ENCODE measurements at places on chromosomes 4 and X.

DNA sequence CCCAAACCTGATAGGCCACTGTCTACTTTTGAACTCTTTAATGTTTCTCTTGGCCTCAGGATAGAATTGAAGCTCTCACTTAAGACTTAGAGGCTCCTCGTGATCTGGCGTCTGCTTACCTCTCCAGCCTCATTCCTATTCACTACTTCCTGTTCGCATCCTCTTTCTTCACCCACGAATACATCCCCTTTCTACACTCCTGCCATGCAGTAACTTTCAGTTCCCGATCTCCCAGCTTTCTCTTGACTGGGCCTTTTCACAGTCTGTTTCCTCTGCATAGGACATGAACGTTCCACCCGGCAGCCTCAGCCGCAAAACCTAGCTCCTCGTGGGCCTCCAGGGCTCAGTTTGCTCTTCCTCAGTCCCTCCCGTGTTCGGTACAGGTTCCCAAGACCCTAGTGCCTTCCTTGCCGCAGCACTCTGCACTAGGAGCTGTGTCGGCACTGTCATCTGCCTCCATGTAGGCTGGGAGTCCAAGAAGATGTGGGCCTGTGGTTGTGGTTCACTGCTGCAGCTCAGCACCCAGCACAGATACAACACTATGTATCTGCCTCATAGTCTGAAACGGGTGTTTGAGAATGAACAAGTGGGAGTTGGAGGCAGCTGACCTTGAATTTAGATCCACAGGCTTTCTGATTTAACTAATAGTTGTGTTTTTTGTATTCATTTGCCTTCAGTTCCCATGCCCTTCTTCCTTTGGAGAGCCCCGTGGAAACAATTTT lies 15.8 kb downstream of the RPL39 start:
- DNase-seq: no peak

- DNase-seq: no peak
These were observed 2.1 kb downstream of the CNGA2 start for GRCh38 chrX:151736685-151737084.

DNA sequence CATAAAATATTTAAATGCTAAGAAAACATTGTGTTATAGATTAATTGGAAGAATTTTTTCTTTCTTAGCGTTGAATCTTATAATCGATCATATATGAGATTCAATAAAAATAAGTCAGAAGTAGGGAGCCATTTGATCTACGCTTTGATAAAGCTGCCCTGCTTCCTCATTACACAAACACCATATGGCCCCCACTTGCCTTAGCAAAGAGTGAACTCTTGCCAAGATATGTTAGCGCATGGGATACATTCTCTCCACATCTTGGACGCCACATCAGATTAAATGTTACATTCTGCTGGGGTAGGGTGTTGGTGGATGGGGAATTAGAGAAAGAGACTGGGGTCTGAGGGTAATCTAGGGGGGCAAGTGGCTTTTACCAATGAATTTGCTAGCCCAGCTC lies 207.7 kb upstream of the MID1 start:
- DNase-seq: no peak

- no peak for DNase-seq
These were observed 23.5 kb upstream of the CA5B start for GRCh38 chrX:15714529-15714928.

DNA sequence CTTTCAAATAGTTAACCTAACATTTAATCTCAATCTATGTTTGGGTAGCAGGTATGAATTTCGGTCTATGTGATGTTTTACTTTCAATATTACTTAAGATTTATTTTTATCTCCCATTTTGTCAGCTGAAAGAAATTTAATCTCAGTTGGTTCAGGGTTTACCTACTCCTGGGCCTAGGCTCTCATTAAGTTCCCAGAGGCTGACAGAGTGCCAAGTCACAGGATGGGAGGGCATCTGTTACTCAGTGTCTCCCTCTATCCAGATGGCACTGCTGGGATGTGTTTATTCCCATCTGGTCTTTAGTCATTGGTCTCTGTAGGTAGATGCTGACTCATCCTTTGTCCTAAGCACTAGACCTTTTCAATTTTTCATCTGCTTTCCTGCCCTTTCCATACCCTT lies 129.4 kb upstream of the ARSJ start:
- no peak for DNase-seq

DNA sequence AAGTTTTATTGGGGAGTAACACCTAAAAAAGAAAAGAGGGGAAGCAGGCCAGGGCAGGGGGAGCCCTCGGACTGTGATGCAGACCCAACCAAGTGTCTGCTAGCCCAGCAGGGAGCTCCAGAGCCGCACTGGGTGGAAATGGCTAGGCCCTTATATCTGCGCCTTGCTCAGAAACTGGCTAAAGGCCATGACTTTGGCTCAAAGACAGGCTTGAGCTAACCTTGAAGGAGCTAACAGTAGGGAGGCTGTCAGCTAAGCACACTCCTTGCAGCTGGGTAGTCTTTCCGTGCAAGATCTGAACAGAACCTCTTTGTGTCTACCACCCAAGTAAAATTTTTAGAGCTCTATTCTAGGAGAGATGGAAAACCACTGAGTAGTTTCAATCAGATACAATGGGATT lies 43.0 kb downstream of the SEPSECS start:
- DNase-seq: no peak

- DNase-seq: no peak
These were observed 123.4 kb downstream of the HMX1 start for GRCh38 chr4:8748236-8748575.

- DNase-seq: no peak
These were observed 584.6 kb downstream of the PRR32 start for GRCh38 chrX:127404161-127404560.

DNA sequence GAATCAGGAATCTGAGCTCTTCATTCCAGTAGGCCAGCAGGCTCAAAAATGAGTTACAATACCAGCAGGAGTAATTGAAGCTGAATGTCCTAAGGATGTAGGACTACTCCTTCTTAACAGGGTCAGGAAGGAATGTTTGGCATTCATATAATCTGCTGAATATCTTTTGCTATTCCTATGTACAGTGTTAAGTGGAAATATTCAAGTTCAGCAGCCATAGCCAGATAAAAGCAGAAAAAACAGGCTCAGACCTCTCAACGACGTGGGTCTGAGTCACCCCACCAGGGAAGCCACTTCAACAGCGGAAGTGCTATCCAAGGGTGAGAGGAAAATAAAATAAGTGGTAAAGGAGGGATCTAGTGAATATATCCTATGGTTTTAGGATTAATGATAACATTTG lies 577.0 kb downstream of the SPOCK3 start:
- DNase-seq: no peak

DNA sequence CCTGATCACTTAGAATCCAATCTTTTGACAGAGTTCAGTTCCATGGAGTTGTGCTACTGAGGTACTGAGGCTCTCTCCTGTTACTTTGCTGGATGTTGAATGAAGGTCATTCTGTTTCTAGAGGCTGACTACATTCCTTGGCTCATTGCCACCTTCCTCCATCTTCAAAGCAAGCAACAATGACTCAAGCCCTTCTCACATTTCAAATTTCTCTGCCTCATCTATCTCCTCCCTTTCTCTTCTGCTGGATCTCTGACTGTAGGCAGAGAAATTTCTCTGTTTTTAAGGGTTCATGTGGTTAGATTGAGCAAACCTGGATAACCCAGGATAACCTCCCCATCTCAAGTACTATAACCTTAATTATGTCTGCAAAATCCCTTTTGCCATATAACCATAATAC lies 775.4 kb downstream of the STPG2 start:
- no peak for DNase-seq

GRCh38 chrX:119709630-119710029 lies 16.7 kb upstream of the SEPTIN6 start:
- no peak for DNase-seq

DNA sequence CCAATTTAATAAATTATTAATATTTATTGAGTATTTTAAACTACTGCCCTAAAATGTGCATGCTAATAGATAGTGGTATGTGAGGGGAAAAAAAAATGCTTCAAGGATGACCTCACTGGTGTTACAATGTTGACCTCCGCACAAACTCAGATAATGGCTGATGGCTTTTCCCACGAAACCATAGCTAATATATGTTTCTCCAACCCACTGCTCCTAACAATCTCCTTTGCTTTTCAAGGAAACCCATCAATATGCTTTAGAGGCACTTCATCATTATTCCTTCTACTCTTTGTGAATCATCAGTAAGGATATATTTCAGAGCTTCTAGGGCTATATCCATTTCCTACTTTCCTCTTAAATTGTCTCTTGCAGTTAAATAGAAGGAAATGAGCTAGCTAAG lies 1752.0 kb upstream of the TENM3 start:
- no peak for DNase-seq

- DNase-seq: no peak
These were observed 174.1 kb downstream of the RBMX2 start for GRCh38 chrX:130575831-130576389.

GRCh38 chrX:154004315-154004714 lies 15.4 kb downstream of the IRAK1 start:
- no peak for DNase-seq

GRCh38 chr4:73692254-73692653 lies 48.1 kb upstream of the CXCL8 start:
- DNase-seq: no peak

DNA sequence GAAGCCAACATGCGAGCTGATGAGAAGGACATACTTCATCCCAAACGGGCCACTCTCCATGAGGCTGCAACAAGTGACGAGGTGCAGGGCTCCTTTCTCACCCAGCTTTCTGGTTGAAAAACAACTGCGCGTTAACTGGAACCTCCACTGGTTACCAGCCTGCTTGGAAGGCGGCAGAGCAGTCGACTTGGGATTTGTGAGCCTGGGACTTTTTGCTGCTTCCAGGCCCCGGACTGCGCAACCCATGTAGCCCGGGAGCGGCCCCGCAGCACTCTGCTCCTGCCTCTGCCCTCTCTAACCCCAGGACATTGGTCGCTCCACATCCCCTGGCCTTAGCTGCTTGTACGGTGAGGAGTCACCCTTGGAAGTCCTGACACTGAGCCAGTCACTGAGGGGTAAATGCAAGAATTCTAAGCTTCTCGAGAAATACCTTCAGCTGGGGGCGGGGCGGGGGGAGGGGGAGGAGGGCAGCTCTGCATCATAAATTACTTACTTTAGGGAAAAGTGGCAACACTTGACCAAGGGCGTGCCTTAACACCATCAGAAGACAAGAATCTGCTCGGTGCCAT lies 72.7 kb downstream of the MTMR1 start:
- DNase-seq: no peak

GRCh38 chr4:142416711-142417275 lies 429.3 kb downstream of the INPP4B start:
- DNase-seq: no peak

DNA sequence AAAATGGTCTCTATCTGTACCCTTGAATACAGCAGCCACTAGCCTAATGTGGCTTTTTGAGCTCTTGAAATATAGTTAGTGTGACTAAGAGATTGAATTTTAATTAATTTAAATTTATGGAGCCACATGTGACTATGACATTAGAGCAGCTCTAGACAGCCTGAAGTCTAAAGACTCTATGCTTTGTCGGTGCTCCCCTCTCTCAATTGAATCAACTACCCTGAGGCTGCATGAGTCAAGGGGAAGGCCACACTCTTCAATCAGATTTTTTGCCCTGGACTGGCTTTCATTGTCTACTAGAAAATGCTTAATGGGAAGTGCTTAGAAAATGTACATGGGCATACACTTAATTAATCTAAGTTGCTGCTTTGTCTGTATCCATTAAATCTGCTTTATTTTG lies 11.7 kb downstream of the TLR7 start:
- DNase-seq: no peak

DNA sequence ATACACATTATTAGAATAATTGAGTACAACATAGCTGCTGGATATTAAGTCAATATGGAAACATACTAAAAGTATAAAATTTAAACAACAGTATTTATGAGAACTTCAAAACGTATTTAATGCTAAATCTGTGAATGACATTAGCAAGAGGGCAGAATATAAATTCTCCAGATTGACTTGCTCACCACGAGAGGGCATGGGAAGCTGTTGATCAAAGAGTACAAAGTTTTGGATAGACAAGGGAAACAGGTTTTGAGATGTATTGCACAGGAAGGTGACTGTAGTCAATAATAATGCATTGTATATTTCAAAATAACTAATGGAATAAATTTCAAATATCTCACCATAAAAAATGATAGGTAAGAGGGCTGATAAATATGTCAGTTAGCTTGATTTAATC lies 768.2 kb downstream of the CENPC start:
- no peak for DNase-seq

- no peak for DNase-seq
These were observed 53.1 kb downstream of the ELF4 start for GRCh38 chrX:130057209-130057608.

- no peak for DNase-seq
These were observed 1.2 kb upstream of the AMER1 start for GRCh38 chrX:64206556-64207162.

GRCh38 chrX:8848911-8849310 lies 47.7 kb upstream of the FAM9A start:
- DNase-seq: no peak

- DNase-seq: no peak
These were observed 33.2 kb downstream of the PPARGC1A start for GRCh38 chr4:23856630-23857029.
